ENCODE measurements at places on chromosomes 7 and 10.
A peak's percentile ranks its signal among the peaks of the same experiment; 100 is the strongest.

DNA sequence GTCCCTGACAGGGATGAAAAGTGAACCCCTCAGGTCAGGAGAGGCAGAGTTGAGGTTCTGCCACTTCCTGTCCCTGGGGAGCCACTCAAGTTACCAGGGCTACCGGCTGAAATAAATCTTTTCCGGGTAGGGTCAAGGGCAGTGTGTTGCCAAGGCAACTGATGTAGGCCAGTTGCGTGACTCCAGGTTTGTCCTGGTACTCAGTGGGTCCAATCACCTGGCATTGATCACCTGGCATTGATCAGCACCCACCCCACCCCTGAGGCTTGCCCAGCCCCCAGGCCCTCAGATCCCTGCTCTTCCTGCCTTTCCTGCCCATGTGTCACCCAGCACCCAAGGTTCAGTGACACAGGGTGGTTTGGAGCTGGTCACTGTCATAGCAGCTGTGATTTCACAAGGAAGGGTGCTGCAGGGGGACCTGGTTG is 5.9 kb downstream of the SAP25 start:
- DNase-seq: no peak

GRCh38 chr7:131238347-131238931 is 89.2 kb upstream of the MKLN1 start:
- DNase-seq: no peak

DNA sequence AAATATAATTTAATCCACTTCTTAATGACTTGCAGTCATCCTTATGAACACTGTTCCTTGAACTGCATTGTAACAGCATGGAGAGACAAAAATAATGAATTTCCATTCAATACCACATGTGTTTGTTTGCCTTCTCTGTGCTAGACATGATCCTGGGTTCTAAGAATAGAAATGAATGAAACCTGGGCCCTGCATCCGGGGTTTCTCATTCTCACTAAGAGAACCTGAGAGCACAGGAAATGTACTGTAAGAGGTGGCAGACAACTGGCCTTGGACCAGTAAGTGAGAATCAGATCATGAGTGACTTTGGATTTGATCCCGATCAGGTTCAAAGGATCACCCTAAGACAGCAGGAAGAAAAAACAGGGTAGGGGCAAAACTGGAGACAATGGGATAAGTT is 37.2 kb upstream of the CUL1 start:
- no peak for DNase-seq

DNA sequence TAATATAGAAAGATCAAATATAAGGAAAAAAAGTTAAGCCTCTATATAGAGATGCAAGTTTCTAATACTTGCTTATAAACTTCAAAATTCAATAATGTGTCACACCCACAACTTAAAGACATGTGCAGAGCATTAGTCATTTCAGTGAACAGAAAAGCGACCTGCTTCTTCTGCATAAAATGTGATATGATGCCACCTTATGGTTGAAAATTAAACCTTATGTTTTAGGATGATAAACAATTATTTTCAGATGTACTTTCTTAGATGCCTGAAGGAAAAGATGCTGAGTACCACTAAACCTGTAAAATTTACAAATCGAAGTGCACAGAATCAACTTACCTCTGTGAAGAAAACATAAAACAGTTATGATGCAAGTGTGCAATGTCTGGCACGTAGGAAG is 96.0 kb downstream of the MTERF1 start:
- peak; percentile 43 for DNase-seq

DNA sequence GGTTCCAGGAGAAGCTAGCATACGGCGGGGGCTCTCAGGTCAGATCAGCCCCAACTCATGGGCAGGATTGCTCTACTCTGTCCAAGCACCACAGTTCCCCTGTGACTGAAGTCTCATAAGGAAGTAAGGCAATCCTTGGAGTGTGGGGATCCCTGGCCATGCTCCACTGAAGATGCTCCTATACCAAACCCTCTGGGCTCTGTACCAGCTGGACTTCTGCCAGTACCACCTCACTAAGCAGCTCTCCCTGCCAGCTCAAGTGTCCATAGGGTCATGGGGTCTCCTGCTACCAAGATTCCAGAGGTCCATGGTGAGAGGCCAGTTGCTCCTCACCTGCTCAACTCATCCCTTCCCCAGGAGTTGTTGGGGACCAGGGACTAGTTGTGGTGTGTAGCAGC is 355.7 kb upstream of the STEAP1 start:
- no peak for DNase-seq

- no peak for DNase-seq
These were observed 37.4 kb upstream of the GSAP start for GRCh38 chr7:77453531-77453930.

GRCh38 chr7:54955696-54956420 is 63.0 kb upstream of the EGFR start:
- DNase-seq: no peak

GRCh38 chr10:114498413-114499111 is 94.3 kb upstream of the AFAP1L2 start:
- DNase-seq: no peak

GRCh38 chr7:158111049-158111751 is 476.4 kb downstream of the PTPRN2 start:
- DNase-seq: no peak

- DNase-seq: no peak
These were observed 850.6 kb downstream of the TYW1 start for GRCh38 chr7:67847092-67847787.

DNA sequence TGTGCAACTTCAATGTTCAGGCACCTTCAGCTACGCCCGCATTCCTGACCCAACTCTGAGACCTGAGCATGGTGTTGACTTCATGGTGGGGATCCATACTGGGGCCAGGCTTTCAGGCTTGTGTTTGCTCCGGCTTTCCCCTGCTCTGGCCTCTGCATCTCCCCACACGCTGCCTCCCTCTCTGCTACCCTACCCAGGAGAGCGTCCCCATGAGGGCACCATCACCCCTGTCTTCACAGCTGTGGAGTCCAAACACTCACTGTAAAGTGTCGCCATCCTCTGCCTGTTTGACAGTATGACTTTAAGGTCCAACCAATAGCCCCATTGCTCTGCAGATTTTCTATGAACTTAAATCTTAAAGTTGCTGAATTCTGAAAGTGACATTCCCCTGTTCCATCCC is 199.0 kb upstream of the GRB10 start:
- no peak for DNase-seq

DNA sequence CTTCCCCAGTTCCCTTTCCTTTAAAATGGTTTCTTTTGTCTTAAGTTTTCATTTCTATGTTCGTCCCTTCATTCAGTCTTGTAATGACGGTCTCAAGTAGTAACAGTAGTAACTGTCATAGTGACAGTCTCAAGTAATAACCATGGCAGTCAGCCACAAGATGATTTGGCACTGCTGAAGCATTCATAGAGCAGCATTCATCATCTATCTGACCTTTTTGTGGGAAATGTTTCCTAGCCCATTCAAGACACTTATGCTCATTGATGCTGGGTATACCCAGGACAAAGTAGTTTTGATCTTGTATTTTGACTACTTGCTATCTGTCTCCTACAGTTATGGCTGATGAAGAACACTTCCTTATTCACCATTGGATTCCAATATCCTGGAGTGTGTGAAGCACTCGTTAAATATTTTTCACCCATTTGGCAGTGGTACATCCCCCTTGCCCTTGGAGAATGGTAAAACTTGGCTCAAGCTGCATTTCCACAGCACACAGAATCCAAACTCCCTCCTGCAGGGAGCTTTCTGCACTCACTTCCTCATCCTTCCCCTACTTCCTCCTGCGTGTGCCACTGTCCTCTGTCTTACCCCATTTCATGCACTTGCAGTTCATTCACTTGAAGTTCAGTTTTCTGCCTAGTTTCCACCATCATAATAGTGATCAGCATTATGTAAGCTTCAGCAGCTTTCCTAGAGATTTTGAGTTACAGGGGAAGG is 19.0 kb downstream of the GIMAP4 start:
- DNase-seq: no peak

DNA sequence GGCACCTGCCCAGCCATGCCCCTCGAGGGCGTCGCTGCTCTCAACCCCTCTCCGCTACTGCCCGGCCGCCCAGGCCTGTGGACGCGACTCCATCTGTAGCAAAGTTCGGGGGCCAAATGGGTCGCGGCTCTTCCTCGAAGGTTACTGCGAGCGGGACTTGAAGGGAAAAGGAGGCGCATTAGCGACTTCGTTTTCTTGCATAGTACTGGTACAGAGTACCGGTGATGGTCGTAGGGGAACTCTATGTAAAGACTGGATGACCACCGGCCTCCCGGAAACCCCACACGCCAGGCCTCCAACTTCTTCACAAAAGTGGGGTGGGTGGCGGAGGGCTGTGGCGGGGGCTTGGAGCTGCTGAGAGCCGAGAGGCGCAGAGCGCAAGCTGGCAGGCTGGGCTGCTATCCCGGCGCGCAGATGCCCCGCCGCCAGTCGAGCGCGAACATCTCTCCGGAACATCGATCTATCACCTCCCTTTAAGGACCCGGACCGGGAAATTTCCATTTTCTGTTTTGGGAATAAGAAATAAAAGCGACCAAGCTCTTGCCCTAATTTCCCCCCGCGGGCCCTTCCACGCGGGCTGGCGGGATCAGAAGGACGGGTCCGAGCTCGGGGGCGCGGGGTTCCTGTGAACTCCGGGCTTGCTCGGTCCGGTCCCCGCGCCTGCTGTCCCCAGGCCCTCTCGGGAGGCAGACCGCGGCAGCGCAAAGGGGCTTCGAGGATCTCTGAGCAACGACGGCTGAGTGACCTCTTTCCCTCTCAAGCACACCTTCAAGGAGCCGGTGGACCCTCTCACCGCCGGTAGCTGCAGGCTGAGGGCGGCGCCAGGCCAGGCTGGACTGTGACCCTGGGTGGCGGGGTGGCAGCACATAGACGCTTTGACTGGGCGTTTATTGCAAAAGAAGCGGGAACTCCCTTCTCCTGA is 12.2 kb upstream of the FEZF1 start:
- peak; percentile 31 for DNase-seq

DNA sequence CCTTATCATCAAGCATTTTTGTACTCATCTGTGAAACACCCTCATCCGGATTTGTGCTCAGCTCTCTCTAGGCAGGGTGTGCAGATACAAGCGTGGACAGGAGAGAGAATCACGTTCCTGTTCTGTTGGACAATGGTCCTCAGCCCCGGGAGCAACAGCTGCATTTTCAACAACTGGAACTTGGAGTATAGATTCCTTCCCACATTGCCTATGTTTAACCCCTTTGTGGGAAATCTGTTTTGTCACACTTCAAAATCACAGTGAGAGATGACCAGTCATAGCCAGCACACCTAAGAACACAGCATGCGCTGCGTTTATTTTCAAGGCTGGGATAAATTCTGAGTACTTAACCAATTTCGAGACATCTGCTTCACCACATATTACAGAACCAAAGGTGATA is 32.5 kb downstream of the MAP3K8 start:
- no peak for DNase-seq

DNA sequence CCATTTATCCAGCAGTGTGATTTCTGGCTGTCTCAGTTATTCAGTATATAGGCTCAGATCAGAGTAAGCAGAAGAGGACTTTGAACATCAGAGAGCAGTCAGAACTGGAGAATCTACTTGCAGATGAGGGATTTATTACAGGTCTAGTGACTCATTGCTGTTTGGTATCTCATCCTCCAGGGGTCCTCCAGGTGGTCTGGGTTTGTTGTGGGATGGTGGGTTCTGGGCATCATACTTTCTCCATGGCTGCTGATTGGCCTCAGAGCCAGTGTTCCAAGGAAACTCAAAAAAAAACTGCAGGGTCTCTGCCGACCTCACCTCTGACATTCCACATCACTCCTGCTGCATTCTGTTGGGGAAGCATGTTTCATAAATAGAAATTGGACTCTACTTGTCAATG is 214.8 kb downstream of the CNTNAP2 start:
- DNase-seq: no peak

GRCh38 chr7:132364226-132364625 is 212.0 kb downstream of the PLXNA4 start:
- DNase-seq: no peak

GRCh38 chr7:128265906-128266300 is 24.8 kb downstream of the LEP start:
- no peak for DNase-seq

DNA sequence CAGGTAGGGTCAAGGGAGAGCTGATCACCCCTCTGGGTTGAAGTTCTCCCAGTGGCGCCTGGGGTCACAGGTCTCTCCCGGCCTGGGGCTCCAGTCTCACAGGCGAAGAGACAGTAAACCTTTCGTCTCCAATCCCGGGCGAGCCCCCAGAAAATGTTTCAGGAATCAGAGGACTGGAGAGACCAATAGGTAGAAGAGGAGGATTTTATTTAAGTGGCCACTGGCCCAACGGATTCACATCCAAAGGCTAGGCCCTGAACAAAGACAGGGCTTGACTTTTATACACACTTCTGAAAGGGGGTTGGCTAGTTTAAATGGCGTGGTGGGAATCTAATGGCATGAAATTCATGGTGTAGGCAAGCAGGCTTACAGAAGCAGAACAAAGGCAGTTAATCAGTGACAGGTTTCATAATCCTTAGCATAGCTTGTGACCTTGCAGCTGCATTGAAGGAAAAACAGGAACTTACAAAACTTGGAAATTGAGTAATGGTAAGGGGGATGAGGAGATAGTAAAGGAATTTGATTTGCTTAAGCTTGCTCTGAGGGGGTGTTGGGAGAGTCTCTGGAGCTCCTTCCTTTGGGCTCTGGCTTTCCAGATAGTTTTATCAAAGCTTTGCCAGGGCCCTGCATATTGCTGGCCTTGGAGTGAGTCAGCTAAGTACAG is 105.5 kb downstream of the TRIM24 start:
- no peak for DNase-seq

GRCh38 chr10:80544316-80544953 is 6.7 kb downstream of the SH2D4B start:
- no peak for DNase-seq

DNA sequence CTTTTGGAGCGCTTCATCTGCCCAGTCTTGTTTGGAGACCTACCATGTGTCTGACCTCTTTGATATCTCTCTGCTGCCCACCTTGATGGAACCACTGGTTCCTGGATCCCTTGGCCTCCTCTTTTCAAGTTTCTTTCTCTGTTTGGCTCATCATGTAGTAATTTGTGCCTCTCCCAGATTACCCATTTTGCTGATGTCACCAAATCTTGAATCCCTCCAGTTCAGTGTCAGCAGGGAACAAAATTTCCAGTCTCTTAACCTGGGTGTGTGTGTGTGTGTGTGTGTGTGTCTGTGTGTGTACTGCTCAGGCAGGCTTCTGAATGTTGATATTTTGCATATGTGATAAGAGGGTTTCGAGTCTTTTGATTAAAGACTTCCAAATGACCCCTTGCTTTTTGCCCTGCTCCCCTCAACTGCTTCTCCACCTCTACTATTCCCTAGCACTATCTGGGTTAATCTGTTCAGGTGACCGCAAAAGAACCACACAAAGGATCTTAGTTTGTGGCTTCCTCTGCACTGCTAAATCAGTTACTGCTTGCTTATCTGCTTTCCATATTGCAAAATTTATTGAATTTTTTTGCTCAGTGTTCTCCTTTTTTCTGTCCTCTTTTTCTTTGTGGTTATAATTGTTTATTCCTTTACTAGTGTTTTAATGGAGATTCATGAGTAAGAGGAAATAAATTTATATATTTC is 25.7 kb downstream of the MYO3A start:
- DNase-seq: no peak

- no peak for DNase-seq
These were observed 24.1 kb downstream of the UBE2D1 start for GRCh38 chr10:58358947-58359346.

Measured in muscle of back (tissue), 13 donors.